ENCODE measurements at places on chromosomes 3 and 15. TPM values are rescaled to one million over a fixed set of nuclear protein-coding genes. Genes with fewer than 3 reads are reported as not detected.

DNA sequence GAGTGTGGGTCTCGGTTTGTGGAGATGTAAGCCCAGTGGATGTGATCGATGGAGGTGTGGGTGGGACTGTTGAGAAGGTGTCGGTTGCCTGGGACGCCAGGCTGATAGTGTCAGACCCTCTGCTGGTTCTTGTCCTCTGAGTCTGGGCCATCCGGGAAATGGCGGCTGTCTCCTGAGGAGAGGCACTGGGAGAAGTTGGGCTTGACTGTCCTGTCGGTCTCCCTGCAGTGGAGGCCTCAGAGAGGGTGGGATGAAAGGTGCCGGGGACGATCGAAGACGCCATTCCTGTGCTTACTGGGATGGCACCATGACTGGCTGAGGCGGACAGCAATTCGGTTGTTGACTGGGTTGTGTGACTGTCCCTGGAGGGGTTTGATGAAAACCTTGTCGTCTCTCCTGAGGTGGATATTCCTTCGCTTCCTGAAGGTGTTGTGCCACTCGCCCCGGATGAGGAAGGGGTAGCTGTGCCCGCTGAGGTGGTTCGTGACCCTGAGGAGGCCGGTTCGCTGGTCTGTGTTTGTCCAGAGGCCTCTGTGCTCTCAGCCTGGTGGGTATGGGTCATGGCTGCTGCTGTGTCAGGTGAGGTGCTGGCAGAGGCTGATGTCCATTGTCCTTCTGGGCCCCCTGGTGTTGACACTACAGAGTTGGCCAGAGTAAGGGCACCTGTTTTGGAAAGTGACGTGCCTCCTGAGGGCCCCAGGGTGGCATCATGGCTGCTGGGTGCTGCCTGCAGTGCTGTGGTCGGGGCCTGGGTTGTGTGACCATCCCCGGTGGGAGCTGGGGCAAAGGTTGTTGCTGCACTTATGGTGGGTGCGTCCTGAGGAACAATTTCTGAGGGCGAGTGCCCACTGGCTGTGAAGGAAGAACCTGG, 22.8 kb downstream of the MUC4 start:
- no peak for DNase-seq

DNA sequence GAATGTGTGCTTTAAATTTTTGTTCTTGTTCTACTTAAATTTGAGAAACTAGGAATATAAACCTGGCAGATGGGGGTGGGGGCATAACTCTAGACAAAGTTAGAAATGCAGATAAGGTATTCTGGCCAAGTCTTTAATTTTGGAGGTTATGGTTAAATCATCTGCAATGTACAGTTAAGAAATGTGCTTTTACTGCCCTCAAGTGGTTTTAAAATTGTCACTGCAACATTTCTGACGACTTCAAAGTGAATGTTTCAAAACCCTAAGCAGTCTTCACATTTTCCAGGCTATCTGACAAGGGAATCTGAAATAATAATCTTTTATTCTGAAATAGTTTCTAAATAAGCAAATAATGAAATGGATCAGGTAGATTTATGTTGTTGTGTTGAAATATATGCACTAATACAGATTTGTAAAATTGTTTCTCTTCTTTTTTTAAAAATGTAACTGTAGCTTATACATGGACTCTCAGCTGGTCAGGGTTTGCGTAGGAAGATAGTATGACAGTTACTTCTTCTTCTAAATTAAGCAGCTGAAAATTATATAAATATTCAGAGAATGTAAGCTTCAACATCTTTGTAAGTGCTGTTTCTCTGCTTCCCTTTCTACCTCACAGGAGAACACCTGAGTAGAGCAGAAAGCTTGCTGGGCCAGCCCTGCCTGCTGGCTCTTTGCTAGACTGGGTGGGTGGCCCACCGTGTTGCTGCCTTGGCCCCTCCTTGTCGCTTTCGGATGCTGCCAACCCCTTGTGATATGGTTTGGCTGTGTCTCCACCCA, 45.0 kb downstream of the SUCNR1 start:
- no peak for DNase-seq

DNA sequence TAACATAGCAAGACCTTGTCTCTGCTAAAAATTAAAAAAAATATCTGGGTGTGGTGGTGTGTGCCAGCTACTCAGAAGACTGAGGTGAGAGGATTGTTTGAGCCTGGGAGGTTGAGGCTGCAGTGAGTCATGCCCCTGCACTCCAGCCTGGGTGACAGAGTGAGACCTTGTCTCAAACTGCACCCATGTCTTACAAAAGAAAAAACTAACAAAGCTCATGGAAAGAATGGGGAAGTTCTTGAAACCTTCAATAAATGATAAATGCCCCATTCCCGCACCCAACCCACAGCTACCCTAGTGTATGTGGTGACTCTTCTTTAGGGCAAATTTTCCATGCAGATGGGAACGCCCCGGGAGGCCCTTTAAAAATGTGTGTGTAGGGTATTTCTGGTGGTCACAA, 28.3 kb downstream of the RPLP1 start:
- no peak for DNase-seq

DNA sequence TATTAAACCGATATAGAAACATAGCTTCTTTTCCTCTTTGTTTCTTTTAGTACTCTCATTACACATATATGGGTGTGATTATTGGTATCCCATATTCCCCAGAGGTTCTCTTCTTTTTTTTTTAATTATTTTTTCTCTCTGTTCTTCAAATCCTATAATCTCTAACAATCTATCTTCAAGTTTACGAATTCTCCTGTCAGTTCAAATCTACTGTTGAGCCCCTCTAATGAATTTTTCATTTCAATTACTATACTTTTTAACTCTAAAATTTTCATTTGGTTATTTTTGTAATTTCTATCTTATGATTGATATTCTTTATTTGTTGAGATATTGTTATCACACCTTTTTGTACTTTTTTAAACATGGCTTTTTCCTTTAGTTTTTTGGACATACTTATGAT, 64.1 kb downstream of the RSL24D1 start:
- no peak for DNase-seq

GRCh38 chr3:152266221-152266995, 2.3 kb upstream of the MBNL1 start:
- peak; percentile 76 for DNase-seq

DNA sequence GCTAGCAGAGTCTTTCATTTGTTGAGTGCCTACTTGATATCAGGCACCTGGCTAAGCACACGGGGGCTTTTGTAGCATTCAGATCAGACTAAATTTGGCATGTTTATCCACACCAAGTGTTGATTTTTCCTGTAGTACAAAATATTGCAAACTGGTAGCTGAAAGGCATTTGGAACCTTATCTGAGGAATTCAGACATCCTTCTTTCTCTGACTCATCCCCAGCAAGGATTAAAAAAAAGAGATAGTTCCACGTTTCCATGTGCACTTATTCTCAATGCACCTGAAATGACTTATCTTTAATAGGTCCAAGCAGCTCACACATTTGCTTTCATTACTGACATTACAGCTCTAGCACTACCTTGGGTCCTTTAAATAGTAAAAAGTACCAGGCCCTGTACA, 786.0 kb upstream of the GRM7 start:
- no peak for DNase-seq

DNA sequence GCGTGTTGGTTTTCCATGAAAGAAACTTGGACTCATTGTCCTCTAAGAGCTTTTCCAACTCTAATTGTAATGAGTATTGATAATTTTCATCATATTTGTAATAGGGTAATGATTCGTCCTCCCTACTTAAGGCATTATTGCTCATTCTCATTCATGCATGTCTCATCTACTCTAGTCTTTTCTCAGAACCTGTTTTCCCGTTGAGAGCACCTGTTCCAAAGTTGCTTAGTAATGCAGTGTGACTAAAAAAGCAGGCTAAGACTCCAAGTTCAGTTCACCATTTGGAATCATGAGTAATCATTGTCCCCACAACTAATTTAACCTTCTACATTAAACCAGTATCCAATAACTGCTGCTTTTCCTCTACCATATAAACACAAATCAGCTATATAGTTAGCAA, 84.0 kb downstream of the FILIP1L start:
- DNase-seq, result no peak

- no peak for DNase-seq
These were observed 134.6 kb upstream of the KBTBD8 start for GRCh38 chr3:66863205-66864111.

GRCh38 chr15:69511015-69511414, 58.4 kb downstream of the RPLP1 start:
- DNase-seq, result no peak

DNA sequence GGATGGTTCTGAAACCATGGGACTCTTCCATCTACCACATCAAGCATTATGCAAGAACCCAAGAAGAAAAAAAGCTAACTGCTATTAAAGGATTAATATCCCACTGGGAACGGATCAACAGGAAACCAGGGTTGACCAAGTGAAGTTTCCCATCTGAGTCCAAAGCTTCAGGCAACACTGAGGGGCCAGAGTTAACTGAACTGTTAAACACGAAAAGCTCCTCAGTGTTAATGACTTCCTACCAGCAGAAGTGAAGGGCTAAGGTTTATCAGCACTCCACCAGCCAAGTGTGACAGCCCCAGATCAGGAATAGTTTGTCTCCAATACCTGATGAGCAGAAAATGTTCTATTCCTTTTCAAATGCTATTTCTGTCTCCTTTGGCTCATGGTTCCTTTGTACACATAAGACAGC, 36.7 kb downstream of the PTPN9 start:
- no peak for DNase-seq

- DNase-seq, result no peak
These were observed 34.9 kb downstream of the SEMA5B start for GRCh38 chr3:122992676-122993075.

GRCh38 chr15:52098323-52098722, 14.3 kb downstream of the BCL2L10 start:
- DNase-seq, result no peak

DNA sequence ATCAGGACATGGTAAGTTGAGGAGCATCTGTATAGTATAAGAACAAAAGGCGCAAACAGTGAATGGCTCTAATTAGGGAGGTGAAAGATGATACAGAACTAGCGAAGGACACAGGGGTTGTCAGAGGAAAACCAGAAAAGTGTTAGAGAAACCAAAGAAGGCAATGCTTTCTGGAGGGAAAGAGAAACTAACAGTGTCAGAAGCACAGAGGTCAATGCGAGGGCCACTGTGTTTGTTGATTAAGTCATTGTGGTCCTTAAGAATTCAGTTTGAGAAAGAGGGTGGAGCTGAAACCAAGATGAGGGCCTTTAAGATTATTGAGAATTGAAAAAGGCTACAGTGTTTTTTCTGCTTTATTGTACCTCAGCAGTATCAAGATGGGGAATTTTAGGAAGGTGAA, 28.8 kb downstream of the ATG7 start:
- no peak for DNase-seq

DNA sequence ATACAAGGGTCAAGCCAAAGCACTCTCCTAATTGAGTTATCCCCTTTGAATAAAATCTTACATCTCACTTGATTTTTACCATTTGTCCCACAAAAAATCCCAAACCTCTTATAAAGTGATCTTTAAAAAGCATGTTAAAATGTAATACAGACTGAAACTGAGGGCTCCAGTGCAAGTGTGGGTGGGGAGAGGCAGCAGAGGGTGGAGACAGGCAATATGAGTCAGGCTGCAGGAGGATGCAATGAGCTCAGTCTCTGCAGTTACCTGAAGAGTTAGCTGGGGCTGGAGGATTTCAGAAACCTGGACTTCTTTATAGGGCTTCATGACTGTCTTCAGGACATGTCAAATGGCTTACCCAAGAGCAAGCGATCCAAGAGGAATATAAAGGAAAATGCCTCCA, 14.2 kb upstream of the COLQ start:
- DNase-seq, result no peak

- no peak for DNase-seq
These were observed 372.5 kb upstream of the BCHE start for GRCh38 chr3:166209701-166210100.

- no peak for DNase-seq
These were observed 124.8 kb downstream of the BDH1 start for GRCh38 chr3:197430934-197431333.

DNA sequence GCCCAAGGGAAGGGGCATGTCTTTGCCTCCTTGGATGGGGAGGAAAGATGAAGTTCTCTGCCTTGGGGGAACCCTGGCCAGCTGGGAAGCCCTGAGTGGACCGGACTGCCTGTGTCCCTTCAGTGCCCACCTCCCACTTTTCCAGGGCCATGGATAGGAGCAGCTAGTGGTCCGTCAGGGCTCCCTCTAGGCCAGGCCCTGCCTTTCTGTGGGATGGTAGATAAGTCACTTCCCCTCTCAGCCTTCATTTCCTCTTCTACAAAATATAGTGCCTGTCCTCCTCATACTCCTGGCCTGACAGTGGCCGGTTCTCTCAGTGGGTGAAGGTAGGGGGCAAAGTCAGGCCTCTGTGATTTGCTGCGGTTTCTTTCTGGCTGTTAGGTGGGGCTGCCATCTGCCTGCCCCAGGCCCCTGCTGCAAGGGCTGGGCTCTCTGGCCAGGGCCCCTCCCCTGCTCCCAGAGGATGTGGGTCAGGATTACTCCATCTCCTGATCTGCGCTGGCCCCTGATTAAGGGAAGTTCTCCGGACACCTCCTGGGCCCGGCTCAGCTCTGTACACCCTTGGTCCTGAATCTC, 1.4 kb downstream of the PLEKHO2 start:
- DNase-seq, result peak; percentile 80

DNA sequence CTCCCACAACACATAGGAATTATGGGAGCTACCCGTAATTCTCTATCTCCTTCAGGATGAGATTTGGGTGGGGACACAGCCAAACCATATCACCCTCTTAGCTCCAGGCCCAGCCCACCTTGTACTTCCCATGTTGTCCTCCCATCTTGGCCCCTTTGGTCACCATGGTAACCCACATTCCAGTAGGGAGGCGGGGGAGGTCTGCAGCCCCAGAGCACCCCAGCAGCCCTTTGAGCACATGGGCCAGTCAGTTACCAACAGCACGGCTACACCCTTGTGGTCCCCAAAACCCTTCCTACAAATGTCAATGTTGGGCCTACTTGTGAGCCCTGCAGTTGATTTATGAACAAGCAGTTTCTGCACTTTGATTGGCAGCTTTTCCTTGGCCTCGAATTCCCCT, 84.5 kb downstream of the LRRK1 start:
- no peak for DNase-seq

DNA sequence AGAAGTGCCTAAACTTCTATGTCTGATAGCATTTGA, at the start of gene TP63:
Gene TP63 (plus strand): TSS at position 17 of the 36 bp plus-strand sequence. CDS start 127 bp downstream, outside the sequence.
- DNase-seq, result no peak

DNA sequence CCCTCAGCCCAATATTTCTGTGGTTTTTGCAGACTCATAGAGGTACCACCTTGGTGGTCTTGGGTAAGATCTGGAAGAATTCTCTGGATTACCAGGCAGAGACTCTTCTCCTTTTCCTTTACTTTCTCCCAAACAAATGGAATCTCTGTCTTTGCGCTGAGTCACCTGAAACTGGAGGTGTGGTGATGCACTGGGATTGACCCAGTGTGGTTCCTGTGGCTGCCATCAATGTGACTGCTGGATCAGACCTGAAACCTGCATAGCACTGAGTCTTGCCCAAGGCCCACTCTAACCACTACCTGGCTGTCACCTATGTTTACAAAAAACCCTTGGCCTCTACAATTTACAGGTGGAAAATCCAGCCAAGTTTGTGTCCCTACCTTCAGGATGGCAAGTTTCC, 295.3 kb downstream of the RBMS3 start:
- no peak for DNase-seq

The ADIPOQ gene
- total RNA-seq, result 1.8 TPM

The PAK6 gene
- total RNA-seq, result 3.0 TPM

The TM6SF1 gene
- total RNA-seq, result 20.4 TPM

The STAB1 gene
- total RNA-seq, result 44.6 TPM

The AMOTL2 gene
- total RNA-seq, result 23.3 TPM

The CHRNA7 gene
- 0.95 TPM for total RNA-seq

The ADCY5 gene
- total RNA-seq, result 2.3 TPM

The CCDC80 gene
- 53.5 TPM for total RNA-seq

The TRIM59 gene
- 0.81 TPM for total RNA-seq

The INSYN1 gene
- total RNA-seq, result 6.6 TPM
